Caco-2 (cell line): ENCODE measurements at places on chromosomes 3 and 15. TPM values are rescaled to one million over a fixed set of nuclear protein-coding genes. Genes with fewer than 3 reads are reported as not detected.

PDIA5 gene
- total RNA-seq = 48.2 and 55.5 TPM in 2 replicates

BSN gene
- 0.77 and 0.93 TPM in 2 replicates for total RNA-seq

HHATL gene
- not detected in 2 replicates for total RNA-seq

SAMMSON gene
- total RNA-seq = not detected in 2 replicates

PIERCE2 gene
- 1.3 TPM in 1 of 2 replicates, not detected in the other for total RNA-seq

LSM3 gene
- total RNA-seq = 19.1 and 20.5 TPM in 2 replicates

MUC13 gene
- 3.5 and 5.0 TPM in 2 replicates for total RNA-seq

CCDC54 gene
- total RNA-seq = not detected in 2 replicates

CPA3 gene
- total RNA-seq = not detected in 2 replicates

ABCF3 gene
- 68.8 and 69.8 TPM in 2 replicates for total RNA-seq

DNAJB11 gene
- total RNA-seq = 93.1 and 95.7 TPM in 2 replicates

CCR8 gene
- total RNA-seq = not detected in 2 replicates

RAD51 gene
- total RNA-seq = 37.8 and 47.0 TPM in 2 replicates

ALPK3 gene
- 0.43 and 0.95 TPM in 2 replicates for total RNA-seq

C3orf70 gene
- total RNA-seq = 11.2 and 13.3 TPM in 2 replicates

REC114 gene
- not detected in 2 replicates for total RNA-seq

ZNF654 gene
- 6.8 and 8.9 TPM in 2 replicates for total RNA-seq

- DNase-seq = no peak
Observed at GRCh38 chr3:54514416-54514815, 392.1 kb downstream of the CACNA2D3 start.

DNA sequence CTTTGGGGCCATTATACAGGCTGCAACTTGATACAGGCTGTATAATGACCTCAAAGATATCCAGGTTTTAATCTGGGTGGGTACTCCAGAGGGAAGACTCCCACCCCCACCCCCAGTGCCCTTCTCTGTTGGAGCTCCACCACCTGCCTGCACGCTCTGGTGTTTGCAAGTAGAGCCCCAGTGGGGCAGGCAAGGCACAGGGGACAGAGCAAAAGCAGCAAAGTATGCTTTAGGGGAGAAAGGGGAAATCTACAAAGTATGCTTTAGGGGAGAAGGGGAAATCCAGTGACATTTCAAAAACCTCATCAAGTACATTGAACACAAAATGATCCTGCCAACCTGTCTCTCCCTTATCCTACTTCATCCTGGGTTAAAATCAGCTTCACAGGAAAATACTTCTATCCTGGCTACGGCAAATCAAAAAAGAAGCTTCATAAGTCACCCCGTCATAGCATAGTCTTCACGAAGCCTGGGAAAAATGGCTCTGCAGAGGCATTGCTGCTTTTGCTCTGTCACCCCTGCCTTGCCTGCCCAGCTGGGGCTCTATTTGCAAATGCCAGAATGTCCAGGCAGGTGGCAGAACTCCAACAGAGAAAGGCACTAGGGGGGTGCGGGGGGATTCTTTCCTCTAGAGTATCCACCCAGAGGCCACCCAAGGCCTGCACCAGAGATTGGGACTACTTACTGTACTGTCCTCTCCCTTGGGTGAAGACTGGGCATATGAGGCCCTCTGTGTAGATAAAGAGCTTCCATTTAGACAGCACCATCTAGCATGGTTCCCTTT is 60.9 kb upstream of the ATP11B start:
- DNase-seq = no peak

DNA sequence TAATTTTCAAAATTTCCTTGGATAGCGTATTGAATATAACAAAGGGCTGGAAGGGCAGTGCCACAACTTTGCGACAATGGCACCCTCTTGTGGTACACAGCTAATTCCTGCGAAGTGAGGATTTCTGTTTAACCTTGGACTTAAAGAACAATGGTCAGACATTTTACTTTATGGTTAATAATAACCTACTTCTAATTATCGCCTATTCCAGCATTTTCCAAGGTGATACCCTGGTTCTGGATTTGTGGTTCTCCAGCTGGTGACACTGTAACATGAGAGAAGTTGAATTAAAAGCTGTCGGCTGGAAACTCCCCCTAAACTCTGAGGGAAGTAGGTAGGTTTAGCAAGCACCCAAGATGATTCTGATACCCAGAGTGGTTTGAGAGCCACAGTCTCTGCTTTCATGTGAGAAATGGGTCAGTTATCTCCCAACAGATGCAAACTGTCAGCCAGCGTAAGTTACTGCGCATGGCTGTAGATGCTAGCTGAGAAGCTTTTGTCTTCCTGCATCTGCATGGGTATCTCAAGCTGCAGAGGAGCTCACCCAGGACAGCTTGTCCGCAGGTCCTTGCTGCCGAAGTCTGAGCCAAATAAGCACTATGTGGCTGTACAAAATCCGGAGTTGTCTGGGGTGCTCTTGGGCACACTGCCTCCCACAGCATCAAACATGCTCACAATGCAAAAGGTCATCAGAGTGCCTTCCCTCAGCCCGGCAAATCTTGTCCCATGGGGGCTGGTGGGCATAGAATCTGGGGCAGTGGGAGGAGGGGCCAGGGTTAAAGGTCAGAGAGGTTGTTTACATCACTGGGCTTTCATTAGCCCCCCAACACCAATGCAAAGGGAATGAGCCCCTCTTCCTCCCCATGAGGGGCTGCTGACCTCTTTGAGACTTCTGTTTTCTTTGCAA is 6.6 kb upstream of the CHSY1 start:
- DNase-seq = peak; percentile 64

DNA sequence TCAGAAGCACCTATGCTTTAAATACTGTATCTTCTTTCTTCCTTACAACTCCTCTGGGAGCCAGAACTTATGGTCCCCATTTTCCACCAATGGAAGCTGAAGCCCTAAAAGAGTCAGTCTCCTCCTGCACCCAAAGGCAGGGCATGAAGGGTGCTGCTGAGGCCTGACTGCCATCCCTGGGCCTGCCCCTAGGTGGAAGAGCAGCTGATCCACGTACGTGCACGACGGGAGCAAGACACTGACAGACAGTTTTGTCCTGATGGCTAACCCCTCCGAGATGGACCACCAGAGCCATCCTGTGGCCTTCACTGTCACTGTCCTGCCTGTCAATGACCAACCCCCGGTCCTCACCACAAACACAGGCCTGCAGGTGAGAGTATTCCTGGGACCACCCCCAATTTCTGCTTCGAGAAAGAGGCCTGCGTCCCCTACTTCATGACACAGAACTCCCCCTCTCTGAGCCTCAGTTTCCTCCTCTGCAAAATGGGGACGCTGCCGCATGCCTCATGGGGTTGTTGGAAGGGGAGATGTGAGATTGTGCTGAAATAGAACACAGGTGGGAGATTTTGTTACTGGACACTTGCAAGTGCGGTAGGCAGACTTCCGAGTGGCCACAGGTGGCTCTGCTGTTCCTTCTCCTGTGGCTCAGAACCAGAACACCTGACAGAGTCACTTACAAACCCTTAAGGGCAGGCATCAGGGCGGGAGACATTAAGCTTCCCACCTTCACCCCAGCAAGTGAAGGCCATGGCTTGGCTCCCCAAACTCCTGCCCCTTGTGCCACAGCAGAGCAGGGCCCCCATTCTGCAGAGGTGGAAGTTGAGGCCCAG is 175.4 kb downstream of the TBC1D2B start:
- DNase-seq = peak; percentile 29

DNA sequence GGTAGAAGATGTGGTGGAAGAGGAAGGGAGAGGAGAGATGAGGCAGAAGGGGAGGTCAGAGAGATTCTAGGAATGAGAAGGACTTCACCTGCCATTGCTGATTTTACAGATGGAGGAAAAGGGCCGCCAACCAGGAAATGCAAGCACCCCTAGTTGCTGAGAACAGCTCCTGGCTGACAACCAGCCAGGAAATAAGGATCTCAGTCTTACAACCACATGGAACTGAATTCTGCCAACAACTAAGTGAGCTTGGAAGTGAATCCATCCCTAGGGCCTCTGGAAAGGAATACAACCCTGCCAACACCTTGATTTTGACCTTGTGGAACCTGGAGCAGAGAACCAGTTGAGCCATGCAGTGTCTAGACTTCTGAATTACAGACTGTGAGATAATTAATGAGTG is 86.6 kb downstream of the EDEM1 start:
- DNase-seq = no peak

- no peak for DNase-seq
Observed at GRCh38 chr3:32384938-32385337, 6.7 kb upstream of the CMTM7 start.

GRCh38 chr15:27167738-27168137 is 196.8 kb downstream of the GABRG3 start:
- DNase-seq = no peak

- no peak for DNase-seq
Observed at GRCh38 chr3:168117059-168117458, 21.3 kb upstream of the GOLIM4 start.

- DNase-seq = no peak
Observed at GRCh38 chr3:71360180-71360579, 223.3 kb downstream of the FOXP1 start.

GRCh38 chr3:144200466-144200865 is 228.8 kb downstream of the DIPK2A start:
- no peak for DNase-seq

- no peak for DNase-seq
Observed at GRCh38 chr15:86089422-86089821, 9.8 kb downstream of the AGBL1 start.

GRCh38 chr3:170563712-170564423 is 22.0 kb downstream of the SLC7A14 start:
- DNase-seq = no peak

GRCh38 chr3:196941729-196942225 is 551 bp downstream of the NCBP2 start:
- DNase-seq = peak; percentile 67

GRCh38 chr15:35548435-35548834 is 2.5 kb upstream of the DPH6 start:
- no peak for DNase-seq

- DNase-seq = no peak
Observed at GRCh38 chr3:28853830-28854229, 427.0 kb upstream of the RBMS3 start.

DNA sequence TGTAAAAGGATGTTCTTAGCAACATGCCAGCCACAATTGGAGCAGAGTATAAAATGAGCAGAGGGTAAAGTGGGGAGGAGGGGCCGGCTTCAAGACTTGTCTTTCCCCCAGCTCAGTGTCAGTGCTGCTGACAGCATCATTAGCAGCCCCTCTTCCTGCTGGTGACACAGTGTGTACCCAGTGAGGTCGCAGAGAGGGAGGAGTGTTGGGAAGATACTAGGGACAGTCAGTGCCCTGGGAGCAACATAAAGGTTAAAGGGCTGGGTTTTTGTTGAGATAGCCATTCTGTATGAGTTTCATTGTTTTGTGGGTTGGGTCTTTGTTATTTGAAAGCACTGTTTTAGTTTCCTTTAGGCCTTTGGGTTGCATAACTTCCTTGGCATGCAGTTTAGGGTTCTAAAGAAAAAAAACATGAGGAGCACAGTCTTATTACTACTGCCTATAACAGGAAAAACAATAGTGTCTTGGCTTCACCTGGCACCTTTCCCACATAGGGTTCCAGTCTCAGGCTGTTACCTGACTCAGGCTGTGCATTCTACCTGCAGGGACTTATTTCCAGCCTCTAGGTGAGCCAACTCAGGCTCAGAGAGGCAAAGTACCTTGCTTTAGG is 94.1 kb upstream of the SKOR1 start:
- no peak for DNase-seq

DNA sequence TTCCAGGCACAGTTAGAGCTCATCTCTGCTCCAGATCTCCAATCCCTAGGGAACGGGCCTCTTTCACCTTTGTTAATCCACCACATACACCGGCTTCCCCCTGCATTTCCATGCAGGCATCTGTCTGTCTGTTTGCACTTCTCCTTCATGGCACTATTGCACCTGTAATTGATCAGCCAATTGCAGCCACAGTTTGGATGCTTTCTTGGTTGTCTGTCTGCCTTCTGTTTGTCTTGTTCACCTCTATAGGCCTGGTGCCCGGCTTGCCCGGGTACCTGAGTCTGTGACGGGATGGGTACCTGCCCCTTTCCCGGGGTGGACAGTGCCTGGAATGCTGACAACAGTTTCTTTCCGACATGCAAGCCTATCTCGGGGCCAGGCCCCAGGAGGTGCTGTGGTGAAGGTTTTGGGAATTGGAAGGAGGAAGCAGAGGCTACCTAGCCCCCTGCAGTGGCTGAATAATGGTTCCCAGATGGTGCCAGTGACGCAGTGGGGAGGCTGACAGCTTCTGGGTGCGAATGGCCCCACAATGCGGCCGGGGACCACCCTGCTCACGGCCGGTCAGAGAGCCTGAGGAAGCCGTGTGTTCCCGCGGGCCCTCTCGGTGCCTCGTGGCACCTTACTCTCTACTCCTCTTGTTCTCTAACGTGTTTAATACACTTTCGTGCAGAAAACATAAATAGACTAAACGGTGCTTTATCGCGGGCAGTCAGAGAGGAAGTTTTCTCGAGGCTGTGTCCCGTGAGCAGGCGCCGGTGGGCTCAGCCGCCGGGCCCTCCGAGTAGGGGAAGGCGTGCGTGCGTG is 31.3 kb upstream of the RAB6B start:
- DNase-seq = no peak

- DNase-seq = peak; percentile 37
Observed at GRCh38 chr3:64319391-64319790, 94.1 kb upstream of the PRICKLE2 start.
